ENCODE measurements at places on chromosomes 13 and 19.

DNA sequence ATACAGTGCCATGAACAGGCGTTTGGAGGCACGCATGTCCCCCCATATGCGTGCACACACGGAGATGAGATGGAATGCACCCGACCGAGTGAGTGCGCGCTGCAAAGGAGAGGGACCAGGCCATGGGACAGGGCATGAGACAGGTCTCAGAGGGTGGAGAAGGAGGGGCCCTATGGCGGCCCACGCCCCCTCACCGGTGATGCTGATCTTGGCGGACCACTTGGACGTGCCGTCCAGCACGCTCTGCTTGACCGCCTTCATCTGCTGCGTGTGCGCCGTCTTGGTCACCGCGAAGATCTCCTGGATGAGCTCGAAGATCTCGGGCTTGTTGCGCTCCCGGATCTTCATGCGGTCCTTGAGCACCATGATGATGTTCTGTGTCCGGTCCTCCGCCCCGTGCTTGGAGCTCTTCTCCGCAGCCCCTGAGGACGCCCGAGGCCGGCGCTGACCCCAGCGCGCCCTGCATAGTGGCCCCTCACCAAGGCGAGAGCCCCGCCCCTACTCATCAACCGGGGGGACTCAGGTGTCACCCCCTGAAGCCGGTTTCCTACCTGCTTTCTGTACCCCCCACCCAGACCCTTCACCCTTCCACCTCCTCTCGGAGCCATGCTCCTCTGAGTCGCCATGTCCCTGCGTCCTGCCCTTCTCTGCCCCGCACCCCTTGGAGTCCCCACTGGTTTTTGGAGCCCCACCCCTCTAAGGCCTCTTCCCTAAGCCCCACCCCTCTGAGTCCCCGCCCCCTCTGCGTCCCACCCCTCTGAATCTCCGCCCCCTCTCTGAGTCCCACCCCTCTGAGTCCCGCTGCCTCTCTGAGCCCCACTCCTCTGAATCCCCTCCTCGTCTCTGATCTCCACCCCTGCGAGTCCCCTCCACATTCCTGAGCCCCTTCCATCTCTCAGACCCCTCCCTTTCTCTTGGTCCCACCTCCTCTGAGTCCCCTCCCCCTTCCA, 40.8 kb downstream of the UNC13A start:
- no peak for DNase-seq

DNA sequence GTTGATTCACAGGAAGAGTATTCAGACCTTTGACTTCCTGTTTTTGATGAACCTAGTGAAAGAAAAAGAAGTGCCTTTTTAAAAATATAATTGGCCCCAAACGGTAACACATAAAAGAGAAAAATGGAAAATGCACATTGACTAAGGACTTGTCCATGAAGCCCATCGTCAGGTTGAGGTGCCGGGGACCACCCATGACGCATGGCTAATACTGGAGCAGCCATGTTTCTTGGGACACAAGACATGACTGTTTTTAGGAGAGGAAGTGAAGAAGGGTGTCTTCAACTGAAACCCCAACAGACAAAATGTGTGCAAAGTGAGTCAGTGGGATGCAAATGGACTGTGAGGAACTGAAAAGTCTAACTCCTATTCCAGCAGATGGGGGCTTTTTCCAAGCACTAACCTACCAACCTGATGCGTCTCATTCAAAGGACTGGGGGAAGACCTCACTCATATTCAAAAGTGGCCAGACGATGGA, 459.4 kb downstream of the FOXO1 start:
- DNase-seq, result no peak

- no peak for DNase-seq
Measured at GRCh38 chr13:23470790-23471614, 37.5 kb upstream of the SACS start.

- DNase-seq, result no peak
Measured at GRCh38 chr13:88707646-88708045, 1036.5 kb downstream of the SLITRK5 start.

- no peak for DNase-seq
Measured at GRCh38 chr19:31421856-31422255, 72.6 kb upstream of the TSHZ3 start.

Data from fibroblast of skin of left biceps (primary cell).